ENCODE measurements at places on chromosomes 6 and 20.
A peak's percentile ranks its signal among the peaks of the same experiment; 100 is the strongest.

GRCh38 chr6:163904186-163904585 lies 489.7 kb downstream of the QKI start:
- peak; percentile 48 for DNase-seq

DNA sequence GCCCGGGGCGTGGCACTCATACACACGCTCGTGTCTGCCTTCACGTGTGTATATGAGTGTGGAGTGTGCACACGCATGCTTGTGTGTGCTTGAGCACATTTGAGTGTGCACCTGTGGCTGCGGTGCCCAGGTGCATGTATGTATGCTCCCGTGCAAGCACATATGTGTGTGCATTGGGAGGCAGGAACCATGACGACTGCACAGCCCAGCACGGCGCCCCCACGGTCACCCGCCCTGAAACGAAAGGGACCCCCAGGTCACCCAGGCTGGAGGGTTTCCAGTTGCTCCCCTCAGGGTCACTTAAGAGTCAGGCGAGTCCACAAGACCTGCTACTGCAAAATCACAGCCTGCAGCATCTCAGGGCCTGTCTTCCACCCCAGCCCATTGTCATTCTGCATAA lies 94.7 kb downstream of the YTHDF1 start:
- DNase-seq: no peak

DNA sequence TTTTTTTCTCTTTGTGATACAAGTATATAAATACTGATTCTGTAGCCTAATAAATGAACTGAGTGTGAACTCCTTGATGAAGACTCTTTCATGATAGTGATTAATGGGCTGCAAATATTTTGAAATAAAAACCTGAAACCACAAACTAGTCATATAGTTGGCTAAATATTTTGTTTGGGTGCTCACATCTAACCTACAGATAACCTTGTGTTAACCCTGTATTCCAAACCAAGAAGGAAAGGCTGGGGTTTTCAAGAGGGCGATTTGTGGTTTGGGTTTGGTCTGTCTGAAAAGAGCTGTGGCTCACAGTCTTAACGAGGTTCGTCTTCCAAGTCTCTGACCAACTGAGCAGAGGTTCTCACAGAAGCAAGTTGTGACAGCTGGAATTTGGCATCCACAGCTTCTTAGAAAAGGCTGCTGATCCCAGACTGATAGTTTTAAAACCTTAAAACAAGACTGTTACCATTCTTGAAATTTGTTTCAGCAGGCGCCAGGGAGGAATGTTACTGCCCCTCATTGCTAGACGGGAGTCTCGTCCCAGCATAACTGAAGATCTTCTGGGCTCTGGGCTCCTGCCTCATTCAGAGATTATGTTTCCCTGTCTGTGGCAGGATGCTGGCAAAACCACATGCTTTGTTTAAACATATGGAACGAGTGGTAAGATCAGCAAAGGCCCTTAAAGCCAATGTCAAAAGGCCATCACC lies 736.4 kb upstream of the MARCKS start:
- peak; percentile 56 for DNase-seq

GRCh38 chr20:1939270-1939595 lies 44.0 kb downstream of the SIRPA start:
- no peak for DNase-seq

DNA sequence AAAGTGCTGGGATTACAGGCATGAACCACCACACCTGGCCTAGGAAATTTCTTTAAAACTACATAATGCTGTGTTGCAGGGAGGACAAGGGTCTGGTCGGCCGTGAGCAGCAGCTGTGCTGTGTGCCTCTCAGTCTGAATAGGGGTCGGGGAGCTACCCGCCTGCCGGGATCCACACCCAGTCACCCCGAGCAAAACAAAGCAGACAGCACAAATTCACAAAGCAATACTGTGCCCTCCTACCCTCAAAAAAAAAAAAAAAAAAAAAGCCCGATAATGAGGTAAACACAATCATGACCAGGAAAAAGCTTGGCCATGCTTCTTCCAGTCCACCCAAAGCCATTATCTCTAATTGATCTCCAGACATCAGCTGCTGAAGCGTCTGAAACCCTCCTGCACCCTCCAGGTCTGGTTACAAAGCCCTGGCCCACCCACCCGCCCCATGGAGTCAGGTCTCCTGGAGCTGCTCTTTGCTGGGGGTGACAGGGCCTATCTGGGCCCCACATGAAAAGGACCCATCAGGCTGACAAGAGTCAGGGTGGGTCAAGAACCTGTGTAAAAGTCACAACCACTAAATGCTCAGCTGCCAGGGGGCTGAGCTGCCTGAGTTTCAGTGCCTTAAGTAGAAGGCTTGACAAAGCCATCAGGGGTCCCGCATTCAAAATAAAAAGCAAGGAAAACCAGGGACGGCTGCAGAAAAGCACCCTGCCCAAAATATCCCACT lies 88.2 kb downstream of the NOL4L start:
- DNase-seq: no peak

GRCh38 chr6:8705435-8706020 lies 270.2 kb upstream of the SLC35B3 start:
- DNase-seq: no peak

GRCh38 chr6:16803294-16804200 lies 42.3 kb upstream of the ATXN1 start:
- peak; percentile 93 for DNase-seq

DNA sequence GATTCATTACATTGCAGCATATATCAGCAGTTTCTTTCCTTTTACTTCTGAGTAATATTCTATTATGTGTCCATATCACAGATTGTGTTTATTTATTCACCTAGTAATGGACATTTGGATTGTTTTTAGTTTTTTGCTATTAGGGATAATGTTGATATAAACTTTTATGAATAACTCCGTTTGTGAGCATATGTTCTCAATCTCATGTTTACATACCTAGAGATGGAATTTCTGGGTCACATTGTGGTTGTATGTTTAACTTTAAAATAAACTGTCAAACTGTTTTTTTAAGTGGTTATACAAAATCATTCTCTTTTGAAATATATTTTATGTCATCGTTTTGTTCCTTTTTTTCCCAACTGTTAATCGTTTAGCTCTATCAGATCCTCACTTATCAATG lies 311.6 kb downstream of the MMUT start:
- DNase-seq: no peak

DNA sequence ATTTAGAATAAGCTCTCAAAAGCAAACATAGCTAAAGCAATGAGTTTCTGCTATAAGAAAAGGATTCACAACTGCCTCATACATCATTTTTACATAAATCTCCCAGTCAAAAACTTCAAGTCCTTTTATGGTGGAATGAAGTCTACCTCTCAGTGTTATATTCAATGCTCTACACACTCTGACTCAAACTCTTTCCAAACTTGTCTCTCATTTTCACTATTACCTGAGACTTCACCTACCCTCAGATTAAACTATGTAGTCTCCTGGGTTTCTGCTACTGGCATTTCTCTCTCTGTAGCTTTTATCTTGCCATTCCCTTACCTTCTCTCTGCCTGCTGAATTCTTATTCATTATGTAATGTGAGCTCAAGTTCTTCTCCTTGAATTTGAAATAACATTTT lies 11.4 kb downstream of the KIAA0408 start:
- no peak for DNase-seq

GRCh38 chr6:95294043-95294442 lies 283.3 kb upstream of the MANEA start:
- no peak for DNase-seq

- DNase-seq: peak; percentile 96
Measured at GRCh38 chr20:3173610-3174441, 477 bp upstream of the LZTS3 start.

- DNase-seq: no peak
Measured at GRCh38 chr6:3035397-3035796, 32.9 kb upstream of the RIPK1 start.

GRCh38 chr20:6819599-6819998 lies 52.1 kb downstream of the BMP2 start:
- no peak for DNase-seq

GRCh38 chr6:106510090-106510970 lies 119.0 kb downstream of the RTN4IP1 start:
- no peak for DNase-seq

DNA sequence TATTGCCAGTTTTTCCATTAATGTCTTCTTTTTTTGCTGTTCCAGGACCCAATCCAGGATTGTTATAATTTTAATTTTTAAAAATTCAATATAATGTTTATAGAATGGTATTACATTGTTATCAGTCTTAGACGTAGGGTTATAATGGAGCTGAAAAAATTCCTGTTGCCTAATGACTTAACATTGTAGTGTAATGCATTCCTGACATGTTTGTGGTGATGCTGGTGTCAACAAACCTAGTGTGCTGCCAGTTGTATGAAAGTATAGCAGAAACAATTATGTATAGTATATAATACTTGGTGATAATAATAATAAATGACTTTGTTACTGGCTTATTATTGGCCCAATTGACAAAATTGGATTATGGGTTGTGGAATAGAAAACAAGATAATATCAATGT lies 30.4 kb downstream of the KIZ start:
- DNase-seq: no peak

GRCh38 chr20:341682-342081 lies 5.2 kb upstream of the NRSN2 start:
- no peak for DNase-seq

DNA sequence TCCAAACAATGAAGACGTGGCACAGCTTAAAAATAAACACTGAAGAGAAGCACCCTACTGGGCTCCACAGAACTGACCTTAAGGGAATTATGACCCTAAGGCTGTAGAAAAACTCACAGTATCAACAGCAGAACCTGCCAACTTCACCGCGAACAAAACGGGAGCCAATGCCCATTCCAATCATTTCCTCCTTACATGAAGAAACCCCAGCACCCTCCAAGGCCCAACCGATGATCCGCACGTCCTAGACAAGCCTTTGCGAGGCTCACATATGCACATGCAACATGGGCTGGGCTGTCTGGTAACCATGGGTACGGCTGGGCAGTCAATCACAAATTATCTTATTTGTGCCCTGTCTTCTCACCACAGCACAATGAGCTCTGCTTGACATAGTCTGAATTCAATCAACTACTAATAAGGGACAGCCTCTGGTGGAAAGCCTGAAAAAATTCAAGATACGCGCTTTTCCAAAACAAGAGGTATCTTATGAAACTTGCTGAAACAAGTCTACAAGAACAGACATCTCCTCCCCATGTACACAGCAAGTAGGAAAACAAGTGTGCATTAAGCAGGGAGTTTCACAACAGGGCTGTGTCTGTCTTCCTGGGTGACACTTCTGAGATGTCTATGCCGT lies 1.7 kb downstream of the DIDO1 start:
- DNase-seq: peak; percentile 25

DNA sequence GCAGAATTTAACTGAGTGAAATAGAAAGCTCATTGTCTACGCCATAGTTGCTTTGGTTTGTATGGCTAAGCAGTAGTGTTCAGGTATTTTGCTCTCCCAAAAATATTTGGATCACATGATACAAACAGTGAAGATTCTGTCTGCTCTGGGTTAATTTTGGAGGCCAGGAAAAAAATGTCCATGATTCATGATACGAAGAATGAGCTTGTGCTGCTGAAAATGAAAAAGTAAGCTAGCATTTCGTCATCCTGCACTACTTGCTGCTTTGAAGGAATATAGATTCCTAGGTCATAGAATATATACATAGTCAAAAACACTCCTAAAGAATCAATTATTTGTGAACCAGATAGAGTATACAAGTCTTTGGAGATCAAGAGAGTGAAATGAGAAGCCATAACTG lies 8.3 kb downstream of the WRNIP1 start:
- DNase-seq: no peak

DNA sequence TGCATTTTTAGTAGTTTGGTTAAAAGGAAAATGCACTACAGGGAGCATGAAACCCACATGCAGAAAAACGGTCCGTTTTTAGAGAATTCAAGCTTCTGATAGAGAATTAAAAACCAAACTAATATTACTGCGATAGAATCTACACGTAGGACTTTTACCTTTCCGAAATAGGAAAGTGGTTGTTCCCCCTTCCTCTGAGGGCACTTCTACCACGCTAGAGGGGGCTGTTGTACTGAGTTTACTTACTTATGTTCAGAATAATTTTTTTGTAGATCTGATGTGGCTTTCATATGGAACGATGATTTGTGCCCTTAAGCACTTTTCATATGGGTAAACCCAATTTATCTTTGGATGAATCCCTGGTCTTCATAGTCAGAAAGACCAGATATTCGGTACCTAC lies 264.3 kb upstream of the PLN start:
- peak; percentile 84 for DNase-seq

- DNase-seq: no peak
Measured at GRCh38 chr6:151434369-151434768, 17.6 kb downstream of the RMND1 start.

DNA sequence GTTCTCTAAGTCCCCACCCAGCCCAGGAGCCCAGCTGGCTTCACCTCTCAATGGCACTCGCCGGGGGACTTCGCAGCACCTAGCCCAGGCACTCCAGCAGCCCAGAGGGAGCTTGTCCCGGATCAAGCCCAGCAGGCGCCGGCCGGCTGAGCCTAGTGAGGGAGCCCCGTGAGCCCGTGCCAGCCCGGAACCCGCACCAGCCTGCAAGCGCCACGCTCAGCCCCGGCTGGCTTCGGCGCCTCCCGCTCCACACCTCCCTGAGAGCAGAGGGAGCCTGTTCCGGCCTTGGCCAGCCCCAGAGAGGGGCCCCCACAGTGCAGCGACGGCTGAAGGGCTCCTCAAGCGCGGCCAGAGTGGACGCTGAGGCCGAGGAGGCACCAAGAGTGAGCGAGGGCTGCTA lies 27.1 kb upstream of the PPP1R14C start:
- no peak for DNase-seq

GRCh38 chr6:16700202-16700915 lies 60.9 kb downstream of the ATXN1 start:
- DNase-seq: peak; percentile 28

DNA sequence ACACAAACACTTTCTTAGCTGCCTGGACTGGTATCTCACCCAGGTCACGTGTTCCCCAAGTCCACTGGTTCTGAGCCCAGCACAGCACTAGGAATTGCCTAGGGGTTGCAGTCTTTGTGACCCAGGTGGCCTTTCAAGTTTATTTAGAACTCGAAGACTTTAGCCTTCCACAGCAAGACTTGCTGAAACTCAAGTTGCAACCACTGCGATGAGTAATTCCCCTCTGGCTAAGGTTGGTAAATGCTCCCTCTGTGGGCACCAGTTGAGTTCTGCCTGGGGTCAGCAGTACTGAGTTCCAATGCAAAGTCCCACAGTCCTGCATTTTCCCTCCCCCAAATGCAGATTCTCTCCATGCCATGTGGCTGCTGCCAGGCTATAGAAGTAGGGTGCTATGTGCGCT lies 77.6 kb upstream of the MOCS1 start:
- no peak for DNase-seq

DNA sequence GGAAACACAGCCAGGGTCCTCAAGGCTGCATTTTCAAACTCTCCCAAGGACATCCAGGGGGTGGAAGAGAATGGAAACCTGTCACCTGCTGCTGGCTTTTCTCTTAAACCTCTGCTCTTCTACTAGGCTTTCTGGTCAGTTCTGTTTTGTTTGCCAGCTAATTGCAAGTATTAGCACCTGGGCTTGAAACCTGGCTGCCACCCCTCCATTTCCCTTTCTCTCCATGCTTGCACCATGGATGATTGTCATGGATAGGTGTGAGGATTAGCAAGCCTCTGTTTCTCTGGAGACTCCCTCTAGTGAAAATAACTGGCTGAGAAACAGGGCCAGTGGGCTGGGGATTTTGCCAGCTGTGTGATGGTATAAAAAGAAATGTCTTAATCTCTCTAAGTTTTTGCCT lies 33.0 kb upstream of the GPR6 start:
- no peak for DNase-seq

- peak; percentile 35 for DNase-seq
Measured at GRCh38 chr6:38703949-38704590, 1.1 kb upstream of the GLO1 start.

- no peak for DNase-seq
Measured at GRCh38 chr20:17059465-17059864, 167.4 kb upstream of the PCSK2 start.

GRCh38 chr20:62122654-62123449 lies 577 bp downstream of the LSM14B start:
- DNase-seq: peak; percentile 83

- DNase-seq: peak; percentile 12
Measured at GRCh38 chr20:18377896-18378481, 88.8 kb downstream of the DZANK1 start.

Measured in tongue (tissue), 3 donors.